ENCODE measurements at places on chromosomes 3 and 15.

- DNase-seq: no peak
Observed at GRCh38 chr3:112740835-112741234, 99.9 kb upstream of the CCDC80 start.

GRCh38 chr3:58183221-58183620, 27.6 kb downstream of the DNASE1L3 start:
- no peak for DNase-seq

DNA sequence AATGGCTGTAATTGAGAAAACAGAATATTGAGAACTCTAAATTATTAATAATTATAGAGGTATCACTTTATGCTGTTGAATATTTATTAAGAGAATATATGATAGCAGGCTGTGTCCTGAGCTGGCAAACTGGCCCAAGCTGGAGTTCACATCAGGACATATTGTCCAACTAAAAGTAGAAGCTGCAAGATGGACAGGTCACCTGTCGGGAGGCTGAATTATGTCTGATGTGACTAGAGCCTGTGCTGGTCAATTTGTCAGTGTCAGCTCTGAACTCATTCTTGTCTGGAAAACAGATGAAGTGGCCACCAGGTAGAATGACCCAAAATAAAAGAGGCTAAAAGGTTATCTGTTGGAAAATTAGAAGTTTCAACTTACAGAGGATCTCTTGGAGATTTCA, 392.2 kb downstream of the LRTM1 start:
- no peak for DNase-seq

DNA sequence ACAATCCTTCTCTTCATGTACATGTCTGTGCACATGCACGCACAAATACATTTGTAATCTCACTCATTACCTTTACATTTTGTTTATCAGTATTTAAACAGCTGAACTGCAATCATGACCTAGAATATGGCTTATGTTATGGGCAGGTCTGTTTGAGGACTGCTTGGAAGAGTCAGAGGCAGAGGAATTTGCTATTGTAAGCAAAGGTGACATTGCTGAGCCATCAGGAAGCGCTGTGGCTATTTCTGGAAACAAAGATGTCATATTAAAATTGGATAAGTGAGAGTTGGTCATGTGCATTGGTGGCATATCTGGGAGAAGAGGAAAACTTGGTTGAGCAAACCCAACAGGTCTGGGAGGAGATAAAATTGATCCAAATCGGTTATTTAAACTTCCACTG, 41.6 kb downstream of the USF3 start:
- no peak for DNase-seq

DNA sequence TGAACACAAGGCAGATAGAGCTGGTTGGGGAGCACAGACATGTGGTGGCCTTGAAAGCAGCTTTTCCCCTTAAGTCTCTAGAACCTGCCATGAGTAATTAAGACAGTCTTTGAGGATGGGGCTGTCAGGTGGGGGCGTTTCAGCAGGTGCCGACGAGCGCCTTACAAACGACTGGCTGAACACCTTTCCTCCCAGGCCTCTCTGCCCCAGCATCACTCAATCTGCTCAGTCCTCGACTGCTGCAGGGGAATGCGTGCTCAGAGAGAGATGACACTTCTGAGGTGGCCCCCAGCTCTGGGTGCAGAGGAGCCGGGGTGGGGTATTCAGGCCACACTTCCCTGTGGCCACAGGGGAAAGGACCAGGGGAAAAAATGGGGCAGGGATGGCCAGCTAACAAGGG, 8.1 kb upstream of the NCKIPSD start:
- DNase-seq: peak; percentile 38

DNA sequence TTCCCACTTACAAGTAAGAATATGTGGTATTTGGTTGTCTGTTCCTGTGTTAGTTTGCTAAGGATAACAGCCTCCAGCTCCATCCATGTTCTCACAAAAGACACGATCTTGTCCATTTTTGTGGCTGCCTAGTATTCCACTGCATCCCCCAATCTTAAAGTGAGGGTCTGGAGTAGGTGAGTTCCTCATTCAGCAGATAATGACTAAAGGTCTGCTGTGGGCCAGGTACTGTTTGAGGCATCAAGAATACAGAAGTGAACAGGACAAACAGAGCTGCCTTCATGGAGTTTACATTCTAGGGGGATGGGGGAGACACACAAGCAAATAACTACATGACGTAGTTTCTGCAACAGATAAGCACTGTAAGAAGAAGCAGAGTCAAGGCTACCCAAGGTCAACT, 24.3 kb downstream of the MKRN2OS start:
- no peak for DNase-seq

- DNase-seq: no peak
Observed at GRCh38 chr3:6521369-6522113, 339.4 kb upstream of the GRM7 start.

- no peak for DNase-seq
Observed at GRCh38 chr3:27253831-27254230, 115.4 kb downstream of the NEK10 start.

DNA sequence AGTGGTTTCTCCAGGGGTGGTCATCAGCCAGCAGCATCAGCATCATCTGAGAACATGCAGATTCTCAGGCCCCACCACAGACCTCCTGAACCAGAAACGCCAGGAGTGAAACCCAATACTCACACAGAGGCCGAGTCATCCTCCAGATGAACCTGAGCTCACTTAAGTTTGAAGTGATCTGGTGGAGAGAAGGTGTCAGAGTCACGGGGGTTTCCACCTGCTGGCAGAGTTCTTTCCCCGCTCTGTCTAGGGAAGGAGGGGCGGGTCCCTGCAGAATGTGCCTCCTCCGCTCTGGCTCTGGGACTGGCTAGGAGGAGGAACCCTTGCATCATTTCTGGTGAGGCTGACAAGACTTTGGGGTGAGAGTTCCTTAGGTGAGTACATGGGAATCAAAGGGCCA, 13.3 kb upstream of the KIF23 start:
- no peak for DNase-seq

- no peak for DNase-seq
Observed at GRCh38 chr3:153244961-153245360, 82.9 kb downstream of the RAP2B start.

DNA sequence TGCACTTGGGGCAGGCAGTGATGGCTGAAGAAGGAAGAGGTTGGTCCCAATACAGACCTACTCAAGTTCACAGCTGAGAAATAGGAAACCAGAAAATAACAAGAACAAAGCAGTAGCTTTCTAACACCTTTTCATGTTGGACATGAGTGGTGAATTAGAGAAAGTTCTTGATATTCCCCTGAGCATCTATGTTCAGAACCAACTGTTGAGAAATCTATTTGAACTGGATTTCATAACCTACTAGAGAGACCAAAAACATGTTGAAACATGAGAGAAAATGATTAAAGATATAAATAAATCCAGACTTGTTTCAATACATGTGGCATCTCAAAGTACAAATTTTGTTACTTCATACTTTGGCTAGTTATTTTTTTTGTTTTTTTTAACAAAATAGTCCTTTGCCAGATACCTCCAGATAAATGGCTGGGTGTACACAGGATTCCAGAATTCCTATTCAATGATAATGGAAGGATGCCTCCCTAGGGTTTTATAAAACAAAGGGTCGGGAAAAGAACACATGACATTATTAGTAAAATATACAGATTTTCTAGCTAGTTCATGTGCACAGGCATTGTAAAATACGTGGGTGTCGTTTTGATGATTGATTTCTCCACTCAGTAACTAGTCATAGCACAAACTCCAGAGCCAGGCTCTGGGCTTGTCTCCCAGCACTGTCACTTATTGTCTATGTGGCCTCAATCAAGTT, 34.4 kb upstream of the TNFSF10 start:
- DNase-seq: no peak

- peak; percentile 61 for DNase-seq
Observed at GRCh38 chr15:39581793-39582285, 960 bp downstream of the THBS1 start.

- DNase-seq: no peak
Observed at GRCh38 chr3:121994551-121994950, 27.5 kb downstream of the ILDR1 start.

- DNase-seq: peak; percentile 59
Observed at GRCh38 chr3:52291508-52292181, 4.0 kb downstream of the GLYCTK start.
